GDM1 (cell line): ENCODE measurements at places on chromosomes 1 and 21.
A peak's percentile ranks its signal among the peaks of the same experiment; 100 is the strongest.

DNA sequence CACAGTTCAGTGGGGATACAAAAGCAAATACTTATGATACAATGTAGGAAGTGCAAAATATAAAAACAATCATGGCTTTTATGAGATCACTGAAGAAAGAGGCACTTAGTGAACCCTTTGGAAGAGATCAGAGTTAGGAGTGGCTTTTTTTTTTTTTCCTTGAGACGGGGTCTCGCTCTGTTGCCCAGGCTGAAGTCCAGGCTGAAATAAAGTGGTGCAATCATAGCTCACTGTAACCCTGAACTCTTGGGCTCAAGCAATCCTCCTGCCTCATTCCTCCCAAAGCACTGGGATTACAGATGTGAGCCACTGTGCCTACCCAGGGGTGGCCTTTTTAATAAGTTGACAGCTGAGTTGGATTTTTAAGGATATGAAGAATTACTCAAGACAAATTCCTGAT lies 17.3 kb upstream of the RASAL2 start:
- no peak for DNase-seq

DNA sequence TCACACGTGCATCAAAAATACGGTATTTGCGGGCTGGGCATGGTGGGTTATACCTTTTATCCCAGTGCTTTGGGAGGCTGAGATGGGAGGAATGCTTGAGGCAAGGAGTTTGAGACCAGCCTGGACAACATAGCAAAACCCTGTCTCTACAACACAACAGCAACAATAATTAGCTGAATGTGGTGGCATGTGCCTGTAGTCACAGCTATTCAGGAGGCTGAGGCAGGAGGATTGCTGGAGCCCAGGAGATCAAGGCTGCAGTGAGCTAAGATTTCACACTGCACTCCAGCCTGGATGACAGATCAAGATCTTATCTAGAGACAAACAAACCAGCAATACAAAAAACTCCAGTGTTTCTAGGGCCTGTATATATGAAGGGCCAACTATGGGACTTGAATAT lies 30.6 kb downstream of the PTPRU start:
- no peak for DNase-seq

DNA sequence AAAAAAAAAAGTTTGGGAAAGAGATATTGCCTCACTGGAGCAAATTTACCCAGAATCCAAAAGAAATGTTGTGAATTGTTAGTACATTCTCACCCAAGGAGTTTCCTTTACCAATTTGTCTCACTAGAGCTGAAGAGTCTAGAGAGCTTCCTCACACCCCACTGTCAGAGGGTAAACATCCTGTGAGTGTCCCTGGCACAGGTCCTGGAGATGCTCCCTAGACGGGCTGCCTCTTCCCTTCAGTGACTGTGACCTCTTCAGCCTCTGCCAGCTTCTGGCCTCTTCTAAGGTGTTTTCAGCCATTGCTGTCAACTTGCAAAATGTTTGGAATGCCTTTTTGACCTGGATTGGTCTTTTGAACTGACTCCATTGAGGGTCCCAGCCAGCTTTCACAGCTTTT lies 159.4 kb downstream of the DHRS3 start:
- no peak for DNase-seq

- no peak for DNase-seq
Observed at GRCh38 chr21:43287795-43288755, 119.3 kb downstream of the CRYAA start.

GRCh38 chr1:94741510-94741909 lies 78.6 kb upstream of the SLC44A3 start:
- DNase-seq = peak; percentile 12

- no peak for DNase-seq
Observed at GRCh38 chr21:34812504-34813265, 143.9 kb downstream of the CLIC6 start.

DNA sequence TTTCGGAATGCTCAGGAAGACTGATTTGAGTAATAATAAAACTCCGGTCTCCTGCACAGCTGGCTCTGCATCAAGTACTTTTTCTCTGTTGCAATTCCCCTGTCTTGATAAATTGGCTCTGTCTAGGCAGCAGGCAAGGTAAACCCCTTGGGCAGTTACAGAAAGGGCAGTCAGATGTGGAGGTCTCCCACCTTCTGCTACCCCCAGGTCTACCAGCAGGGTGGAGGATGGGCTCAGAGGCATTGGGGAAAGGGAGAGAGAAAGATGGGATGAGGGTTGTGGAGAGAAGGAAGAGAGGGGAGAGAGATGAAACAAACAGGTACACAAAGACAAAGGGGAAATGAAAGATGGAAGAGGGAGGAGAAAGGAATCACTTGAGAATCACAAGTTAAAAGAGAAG lies 156.8 kb downstream of the MIS18A start:
- no peak for DNase-seq

DNA sequence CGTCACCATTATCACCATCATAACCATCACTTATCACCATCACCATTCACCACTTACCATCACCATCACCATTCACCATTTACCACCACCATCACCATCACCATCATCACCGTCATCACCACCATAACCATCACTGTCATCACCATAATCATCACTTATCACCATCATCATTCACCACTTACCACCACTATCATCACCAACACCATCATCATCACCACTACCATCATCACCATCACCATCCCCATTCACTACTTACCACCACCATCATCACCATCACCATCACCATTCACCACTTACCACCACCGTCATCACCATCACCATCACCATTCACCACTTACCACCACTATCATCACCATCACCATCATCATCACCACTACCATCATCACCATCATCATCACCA lies 151.8 kb downstream of the CAMTA1 start:
- no peak for DNase-seq

- no peak for DNase-seq
Observed at GRCh38 chr1:11158720-11159321, 30.3 kb upstream of the ANGPTL7 start.

GRCh38 chr1:162946701-162947100 lies 85.7 kb upstream of the CCDC190 start:
- no peak for DNase-seq

DNA sequence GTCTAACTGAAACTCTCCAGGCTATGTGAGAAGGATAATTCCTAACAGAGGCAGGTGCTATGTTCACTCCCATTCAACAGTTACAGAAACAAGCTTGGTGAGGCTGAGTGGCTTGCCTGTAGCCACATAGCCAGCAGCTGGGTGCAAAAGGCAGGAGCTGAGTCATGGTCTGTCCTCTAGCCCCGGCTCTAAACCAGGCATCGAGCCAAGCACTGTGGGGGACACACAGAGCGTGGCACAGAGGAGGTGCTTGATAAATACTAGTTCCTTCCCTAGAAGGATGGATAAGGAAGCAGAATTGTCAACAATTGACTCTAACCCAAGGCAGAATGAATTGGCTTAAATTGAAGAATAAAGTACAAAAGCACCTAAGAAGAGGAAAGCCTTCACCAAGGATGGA lies 10.4 kb upstream of the KCNA2 start:
- DNase-seq = peak; percentile 56

- no peak for DNase-seq
Observed at GRCh38 chr21:25323356-25323949, 283.8 kb downstream of the MRPL39 start.

GRCh38 chr21:42376338-42376982 lies 10.1 kb upstream of the TFF1 start:
- DNase-seq = no peak

GRCh38 chr1:115594600-115594999 lies 47.2 kb upstream of the VANGL1 start:
- no peak for DNase-seq

DNA sequence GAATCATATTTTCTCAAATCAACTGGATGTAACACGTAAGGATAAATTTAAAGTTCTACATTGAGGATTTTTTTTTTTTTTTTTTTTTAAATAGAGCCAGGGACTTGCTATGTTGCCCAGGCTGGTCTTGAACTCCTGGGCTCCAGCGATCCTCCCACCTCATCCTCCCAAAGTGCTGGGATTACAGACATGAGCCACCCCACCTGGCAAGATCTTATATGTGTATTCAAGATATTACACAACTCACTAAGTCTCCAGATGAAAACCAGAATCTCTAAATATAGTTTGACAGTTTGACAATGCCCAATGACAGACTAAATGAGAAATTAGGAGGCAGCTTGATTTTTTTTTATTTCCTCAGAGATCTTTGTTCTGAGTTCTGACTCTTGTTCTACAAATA lies 6.8 kb downstream of the YY1AP1 start:
- DNase-seq = no peak

GRCh38 chr21:37087188-37087587 lies 14.1 kb downstream of the TTC3 start:
- DNase-seq = peak; percentile 35

DNA sequence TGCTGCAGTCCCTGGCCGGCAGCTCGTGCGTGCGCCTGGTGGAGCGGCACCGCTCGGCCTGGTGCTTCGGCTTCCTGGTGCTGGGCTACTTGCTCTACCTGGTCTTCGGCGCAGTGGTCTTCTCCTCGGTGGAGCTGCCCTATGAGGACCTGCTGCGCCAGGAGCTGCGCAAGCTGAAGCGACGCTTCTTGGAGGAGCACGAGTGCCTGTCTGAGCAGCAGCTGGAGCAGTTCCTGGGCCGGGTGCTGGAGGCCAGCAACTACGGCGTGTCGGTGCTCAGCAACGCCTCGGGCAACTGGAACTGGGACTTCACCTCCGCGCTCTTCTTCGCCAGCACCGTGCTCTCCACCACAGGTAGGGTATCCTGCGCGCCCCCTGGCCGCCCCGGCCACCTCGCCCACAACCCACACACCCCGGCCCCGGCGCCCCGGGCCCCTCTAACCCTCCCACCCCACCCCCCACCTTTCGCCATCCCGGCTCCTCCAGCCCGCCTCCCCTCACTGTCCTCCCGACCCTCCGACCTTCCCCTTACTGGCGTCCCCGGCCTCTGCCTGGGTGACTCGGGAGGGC lies 352 bp downstream of the KCNK1 start:
- no peak for DNase-seq

GRCh38 chr1:158732524-158732923 lies 12.0 kb upstream of the OR6K3 start:
- DNase-seq = no peak

- no peak for DNase-seq
Observed at GRCh38 chr1:211781260-211781659, 49.3 kb downstream of the LPGAT1 start.

GRCh38 chr21:17709266-17709611 lies 96.5 kb upstream of the BTG3 start:
- DNase-seq = no peak

GRCh38 chr1:27257155-27257554 lies 22.7 kb downstream of the WDTC1 start:
- no peak for DNase-seq

DNA sequence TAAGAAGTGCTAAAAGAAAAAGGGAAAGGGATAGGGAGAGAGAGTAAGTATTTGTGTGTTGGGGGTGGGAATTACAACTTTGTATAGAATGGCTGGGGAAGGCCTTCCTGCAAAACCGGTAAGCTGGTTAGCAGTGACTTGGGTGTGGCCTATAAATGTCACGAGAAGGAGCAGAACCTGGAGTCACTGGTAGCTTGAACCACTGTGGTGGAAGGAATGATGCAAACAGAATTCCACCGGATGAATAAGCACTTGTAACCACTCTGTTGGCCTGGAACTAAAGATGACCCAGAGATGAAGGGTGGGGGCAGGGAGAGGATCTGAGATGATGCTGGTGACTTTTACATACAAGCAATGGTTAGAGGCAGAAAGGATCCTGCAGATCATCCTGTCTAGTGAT lies 8.9 kb downstream of the XKR8 start:
- no peak for DNase-seq

GRCh38 chr1:79849388-79849787 lies 842.9 kb upstream of the ADGRL4 start:
- DNase-seq = no peak

DNA sequence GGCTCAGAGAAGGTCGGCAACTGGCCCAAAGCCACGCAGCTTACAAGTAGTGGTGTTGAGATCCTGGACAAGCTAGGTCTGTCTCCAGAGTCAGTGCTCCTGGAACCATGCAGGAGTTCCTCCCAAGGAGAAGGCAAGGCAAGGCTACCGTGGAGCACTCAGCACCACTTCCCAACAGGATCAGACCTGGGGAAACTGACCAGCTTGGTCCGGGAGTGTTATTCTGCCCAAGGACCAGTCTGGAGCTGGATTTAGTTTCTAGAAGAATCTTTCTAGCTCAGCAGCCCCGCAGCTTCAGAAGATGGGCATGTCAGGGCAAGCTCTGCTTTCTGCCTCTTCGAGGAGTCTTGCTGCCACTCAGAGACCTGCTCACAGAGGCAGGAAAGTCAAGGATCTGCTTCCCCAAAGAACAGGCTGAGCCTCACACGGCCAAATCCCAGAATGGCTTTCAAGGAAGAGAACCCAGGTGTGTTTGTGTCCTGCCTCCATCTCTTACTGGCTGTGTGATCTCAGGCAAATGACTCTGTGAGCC lies 302.8 kb downstream of the MATN1 start:
- DNase-seq = no peak

DNA sequence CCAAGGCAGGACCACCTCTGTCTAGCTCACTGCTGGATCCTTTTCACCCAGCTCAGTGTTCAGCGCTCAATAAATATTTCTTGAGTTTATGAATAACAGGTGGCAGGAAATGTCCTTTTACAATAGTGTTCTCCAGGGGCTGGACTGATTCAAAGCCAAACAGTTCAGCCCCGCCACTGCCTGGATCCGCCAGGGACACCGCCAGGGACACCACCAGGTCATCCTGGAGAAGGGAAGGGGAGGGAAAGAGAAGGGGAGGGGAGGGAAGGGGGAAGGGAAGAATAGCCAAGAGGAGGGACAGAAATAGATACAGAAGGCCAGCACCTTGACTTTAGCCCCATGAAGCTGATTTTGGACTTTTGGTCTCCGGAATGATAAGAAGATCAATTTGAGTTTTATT lies 255.6 kb downstream of the GRIK3 start:
- no peak for DNase-seq

DNA sequence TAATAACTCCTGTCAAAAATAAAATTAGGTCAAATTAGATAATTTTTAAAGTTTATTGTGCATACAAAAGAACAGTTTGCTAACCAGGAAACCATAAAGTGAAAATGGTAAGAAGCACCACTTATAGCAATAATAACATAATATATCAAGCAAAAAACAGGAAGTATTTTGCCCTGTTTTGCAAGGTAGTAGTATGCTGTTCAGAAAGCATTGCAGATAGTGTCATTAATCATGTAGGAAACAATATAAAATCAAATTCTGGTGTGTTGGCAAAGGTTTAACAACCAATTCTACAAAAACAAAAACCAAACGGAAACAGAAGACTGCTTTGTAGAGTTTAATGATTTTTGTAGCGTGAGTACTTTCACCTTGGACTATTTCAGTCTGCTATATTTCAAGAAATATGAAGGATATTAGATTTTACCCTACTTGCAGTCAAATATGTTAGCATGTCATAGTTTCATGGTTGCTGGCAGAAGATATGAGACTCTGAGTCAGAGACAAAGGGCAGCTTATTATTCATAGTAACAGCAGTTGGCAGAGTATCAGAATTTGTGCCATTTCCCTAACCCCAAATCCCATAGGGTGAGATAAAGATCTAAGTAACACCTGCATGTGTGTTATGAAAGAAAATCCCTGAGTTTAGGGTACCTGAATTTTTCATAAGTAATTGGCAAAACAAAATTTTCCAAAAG lies 729.0 kb upstream of the BRINP3 start:
- DNase-seq = no peak

GRCh38 chr1:62481681-62482080 lies 44.8 kb downstream of the USP1 start:
- DNase-seq = no peak

GRCh38 chr1:197360068-197360467 lies 92.0 kb downstream of the CRB1 start:
- no peak for DNase-seq

- no peak for DNase-seq
Observed at GRCh38 chr1:207805841-207806421, 54.1 kb downstream of the CD46 start.

GRCh38 chr1:30001011-30001731 lies 722.2 kb downstream of the MATN1 start:
- DNase-seq = no peak

- no peak for DNase-seq
Observed at GRCh38 chr1:220271706-220272046, 577 bp downstream of the RAB3GAP2 start.
